ENCODE measurements at places on chromosomes 2 and 18.
A peak's percentile ranks its signal among the peaks of the same experiment; 100 is the strongest.

DNA sequence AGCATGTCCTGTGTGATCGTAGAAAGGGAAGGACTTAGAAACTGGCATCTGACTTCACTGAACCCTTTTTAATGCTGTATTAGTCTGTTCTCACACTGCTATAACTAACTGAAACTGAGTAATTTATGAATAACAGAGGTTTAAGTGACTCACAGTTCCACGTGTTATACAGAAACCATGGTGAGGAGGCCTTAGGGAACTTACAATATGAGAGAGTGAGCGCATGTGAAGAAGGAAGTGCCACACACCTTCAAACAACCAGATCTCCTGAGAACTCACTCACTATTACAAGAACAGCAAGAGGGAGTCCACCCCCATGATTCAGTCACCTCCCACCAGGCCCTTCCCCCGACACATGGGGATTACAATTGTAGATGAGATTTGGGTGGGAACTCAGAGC lies 811.3 kb downstream of the CPS1 start:
- no peak for DNase-seq

DNA sequence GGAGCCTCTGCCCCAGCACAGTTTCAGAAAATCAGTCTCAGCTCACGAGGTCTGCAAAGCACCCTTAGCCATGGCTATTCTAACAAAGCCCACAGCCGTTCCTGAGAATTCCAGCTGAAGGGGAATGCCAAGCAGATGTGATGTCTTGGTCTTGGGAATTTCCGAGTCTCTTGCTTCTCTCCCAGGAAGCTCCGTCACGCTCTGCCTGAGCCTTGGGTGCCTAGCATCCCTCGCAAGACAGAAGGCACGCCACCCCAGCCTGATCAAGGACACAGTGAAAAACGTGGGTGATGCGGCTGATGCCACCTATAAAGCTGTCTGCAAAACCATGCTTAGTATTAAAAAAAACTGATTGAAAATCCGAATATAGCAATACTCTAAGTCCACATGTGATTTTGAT lies 254.6 kb downstream of the SH3BP4 start:
- no peak for DNase-seq

GRCh38 chr2:109406301-109406700 lies 207.5 kb downstream of the SEPTIN10 start:
- DNase-seq: no peak

GRCh38 chr18:51255693-51256092 lies 58.2 kb upstream of the MEX3C start:
- no peak for DNase-seq

GRCh38 chr18:5309888-5310470 lies 14.5 kb upstream of the ZBTB14 start:
- peak; percentile 60 for DNase-seq

Measured in immature natural killer cell (primary cell).